ENCODE measurements at places on chromosomes 3 and 15.

DNA sequence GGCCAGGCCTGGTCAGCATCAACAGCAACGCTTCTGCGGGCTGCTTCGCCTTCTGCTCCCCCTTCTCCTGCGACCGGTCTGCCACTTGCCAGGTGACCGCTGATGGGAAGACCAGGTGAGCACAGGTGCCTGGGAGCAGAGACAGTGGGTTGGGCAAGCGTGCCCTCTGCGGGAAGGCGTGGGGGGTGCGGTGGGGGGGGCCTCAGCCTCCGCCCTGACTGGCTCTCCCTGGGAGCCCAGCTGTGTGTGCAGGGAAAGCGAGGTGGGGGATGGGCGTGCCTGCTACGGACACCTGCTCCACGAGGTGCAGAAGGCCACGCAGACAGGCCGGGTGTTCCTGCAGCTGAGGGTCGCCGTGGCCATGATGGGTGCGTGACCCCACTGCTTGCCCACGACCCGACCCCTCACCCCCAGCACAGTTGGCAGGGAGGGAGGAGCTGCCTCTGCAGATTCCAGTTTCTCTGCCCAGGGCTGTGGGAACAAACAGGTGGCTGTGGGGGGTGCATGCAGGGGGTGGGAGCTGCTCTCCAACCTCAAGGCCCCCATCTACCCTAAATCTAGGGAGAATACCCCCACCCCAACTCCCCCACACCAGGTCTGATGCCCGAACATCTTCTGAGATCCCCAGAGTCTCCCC is 8.8 kb downstream of the STAB1 start:
- no peak for DNase-seq

DNA sequence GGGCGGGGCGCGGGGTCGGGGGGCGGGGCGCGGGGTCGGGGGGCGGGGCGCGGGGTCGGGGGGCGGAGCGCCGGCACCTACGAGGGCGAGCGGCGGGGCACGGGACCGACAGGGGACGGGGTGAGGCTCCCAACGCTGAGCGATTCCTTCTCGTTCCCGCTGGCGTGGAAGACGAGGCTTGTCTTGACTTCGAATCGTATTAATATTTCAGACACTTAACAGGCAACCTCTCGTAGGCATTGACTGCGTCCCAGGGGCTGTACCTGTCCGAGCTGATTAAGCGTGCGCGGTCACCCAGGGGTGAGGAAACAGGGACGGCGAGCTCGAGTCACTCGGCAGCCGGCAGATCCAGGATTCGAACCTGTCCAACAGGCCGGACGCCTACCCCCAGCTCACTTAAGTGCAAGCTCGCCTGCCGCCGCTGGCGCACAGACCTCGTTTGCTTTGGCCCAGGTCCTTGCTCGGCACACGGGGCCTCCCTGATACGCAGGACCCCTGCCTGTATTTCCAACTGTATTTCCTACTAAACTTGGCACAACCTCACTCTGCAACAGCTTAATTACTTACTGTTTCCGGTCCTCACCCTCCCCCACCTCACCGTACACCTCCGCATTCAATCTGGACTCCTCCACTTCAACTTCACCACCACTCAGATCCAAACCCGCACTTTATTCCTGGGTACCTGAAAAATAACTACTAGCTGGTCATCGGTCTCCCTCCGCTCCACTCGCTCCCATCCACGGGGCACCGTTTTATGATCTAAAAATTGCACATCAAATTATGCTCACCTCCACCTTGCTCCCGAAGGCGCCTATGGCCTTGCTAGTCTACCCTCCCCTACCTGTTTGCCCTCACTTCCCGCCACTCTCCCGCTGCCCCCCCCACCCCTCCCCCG is 722 bp upstream of the ZXDC start:
- DNase-seq: peak; percentile 52

DNA sequence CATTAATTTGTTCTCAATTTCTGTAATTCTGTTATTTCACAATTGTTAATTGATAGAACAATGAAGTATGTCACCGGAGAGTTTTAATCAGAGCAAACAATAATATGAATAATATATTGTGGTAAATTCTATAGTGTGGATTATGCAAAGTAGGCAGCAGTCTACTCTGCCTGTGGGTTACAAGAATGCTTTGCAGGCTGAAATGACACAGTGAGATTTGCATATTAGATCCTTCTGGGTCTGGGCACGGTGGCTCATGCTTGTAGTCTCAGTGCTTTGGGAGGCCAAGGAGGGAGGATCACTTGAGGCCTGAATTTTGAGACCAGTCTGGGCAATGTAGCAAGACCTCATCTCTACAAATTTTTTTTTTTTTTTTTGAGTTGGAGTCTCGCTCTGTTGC is 12.5 kb downstream of the COPG1 start:
- peak; percentile 66 for DNase-seq

DNA sequence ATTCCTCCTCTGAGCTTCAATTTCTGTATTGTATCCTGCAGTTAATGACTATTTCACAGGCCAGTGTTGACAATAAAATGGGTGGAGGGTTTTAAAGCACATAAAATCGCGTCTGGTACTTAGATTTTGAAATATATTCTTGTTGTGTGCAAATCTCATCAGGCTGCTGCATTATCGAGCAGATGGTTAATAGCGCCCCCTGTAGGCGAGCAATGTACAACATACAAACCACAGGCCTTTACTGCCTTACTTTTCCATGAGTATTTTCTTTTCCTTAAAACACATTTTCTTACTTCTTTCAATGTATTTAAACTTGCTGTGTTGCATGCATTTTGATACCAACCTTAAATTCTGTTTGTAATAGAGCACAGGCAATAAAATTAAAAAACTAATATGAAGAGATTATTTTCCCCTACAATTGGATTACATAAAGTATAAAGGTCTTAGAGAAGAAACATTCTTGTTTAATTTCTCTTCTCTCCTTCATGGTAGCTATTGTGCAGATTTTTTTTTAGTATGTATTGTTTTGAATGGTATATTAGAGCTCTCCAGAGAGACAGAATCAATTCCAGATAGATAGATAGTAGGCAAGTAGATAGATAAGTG is 608.4 kb downstream of the CADM2 start:
- DNase-seq: peak; percentile 9

DNA sequence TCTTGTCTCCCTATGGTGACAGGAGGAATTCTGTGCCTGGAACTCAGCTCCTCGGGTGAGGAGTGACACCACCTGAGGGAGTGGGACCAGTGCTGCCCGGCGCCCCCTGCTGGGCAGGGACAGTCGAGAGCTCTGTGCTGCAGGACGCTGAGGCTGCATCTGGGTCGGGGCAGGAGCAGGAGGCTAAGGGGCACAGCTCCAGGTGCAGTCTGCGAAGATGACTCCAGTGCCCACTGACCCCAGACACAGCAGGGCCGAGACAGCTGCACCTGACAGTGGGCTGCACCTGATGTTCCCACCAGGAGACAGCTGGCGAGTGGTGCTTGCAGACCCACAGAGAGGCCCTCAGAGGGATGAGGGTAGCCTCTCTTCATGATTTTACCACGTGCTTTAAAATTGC is 152.9 kb downstream of the ATP10A start:
- DNase-seq: no peak

DNA sequence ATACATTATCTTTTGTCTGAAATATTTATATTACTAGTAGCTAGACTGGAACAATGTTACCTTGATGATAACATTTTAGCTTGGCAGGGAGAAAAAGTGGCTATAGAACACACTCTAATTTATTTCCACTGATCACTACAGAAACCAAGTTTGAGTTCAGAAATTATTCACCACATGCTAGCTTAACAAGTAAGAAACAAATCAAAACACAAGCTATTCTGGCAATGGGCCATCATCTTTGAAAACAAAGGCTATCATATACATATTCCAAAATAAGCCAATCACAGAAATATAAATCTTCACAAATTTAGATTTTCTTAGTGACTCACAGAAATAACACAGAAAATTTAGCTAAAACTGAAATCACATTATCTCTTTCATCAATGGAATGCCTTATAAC is 17.1 kb downstream of the AQR start:
- DNase-seq: no peak

DNA sequence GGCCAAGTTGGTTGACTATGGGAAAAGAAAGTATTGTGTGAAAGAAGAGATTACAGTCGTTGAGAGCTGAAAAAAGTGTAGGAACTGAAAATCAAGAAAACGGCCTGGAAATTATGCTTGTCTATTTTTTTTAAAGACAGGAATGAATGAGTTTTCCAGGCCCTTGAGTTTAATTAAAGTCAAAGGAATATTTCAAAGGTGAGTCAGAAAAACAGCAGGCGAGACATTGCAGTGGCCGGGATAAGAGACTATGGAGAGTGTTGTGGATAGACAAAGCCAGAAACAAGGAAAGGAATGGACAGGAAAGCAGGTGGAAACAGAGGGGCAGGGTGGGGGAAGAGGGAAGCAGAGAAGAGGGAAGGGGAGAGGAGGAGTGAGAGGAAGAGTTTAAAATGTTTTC is 275.1 kb upstream of the LRTM1 start:
- DNase-seq: no peak

DNA sequence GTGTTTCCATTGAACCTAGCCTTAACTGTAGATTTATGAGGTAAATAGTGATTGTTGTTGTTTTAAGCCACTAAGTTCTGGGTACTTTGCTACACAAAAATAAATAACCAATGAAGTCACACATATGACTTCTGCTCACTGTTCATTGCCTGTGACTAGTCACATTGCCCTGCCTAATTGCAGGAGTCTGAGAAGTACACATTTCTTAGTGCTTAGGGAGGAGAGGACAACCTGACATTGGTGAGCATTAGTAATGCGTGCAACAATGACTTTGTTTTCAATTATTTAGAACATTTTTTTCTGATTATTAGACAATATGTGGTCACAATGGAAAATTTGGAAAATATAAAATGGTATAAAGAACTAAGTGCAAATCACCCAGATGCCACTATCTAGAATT is 133.2 kb upstream of the DAZL start:
- no peak for DNase-seq

DNA sequence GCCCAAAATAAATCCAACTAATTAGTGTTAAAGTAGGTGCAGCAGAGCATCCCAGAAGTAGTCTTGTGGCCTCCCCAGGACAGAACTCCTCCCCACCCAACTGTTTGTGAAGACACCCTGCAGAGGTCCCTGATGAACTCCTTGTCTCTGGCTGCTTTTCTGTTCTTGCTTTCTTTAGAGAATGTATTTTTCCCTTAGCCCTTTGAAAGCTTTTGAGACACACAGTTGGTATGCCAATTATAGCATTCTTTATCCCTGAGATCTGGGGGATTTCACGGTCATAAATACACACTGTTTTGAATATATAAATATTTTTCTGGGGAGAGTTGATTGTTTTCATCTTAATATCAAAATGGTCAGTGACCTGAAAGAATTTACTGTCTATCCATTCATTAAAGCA is 9.8 kb downstream of the TFG start:
- DNase-seq: no peak

- no peak for DNase-seq
Observed at GRCh38 chr3:134291319-134292254, 40.9 kb upstream of the RYK start.

GRCh38 chr3:177295116-177295515 is 97.8 kb upstream of the TBL1XR1 start:
- DNase-seq: no peak

DNA sequence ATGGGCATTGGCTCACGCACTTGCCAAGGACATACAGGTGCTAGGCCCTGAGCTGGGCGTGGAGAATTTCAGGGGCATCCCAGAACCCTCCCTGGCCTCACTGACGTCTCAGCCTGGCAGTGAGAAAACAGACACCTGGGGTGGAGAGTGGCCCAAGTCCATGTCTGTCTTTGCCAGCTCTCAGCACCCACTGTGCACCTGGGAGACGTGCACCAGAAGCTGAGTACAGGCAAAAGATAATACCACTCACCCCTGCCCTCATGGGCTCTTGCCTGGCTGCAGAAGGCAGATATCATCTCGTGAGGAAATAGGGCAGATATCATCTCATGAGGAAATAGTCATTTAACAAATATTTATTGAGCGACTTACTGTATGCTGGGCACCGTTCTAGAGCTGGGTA is 8.0 kb downstream of the LOXL1 start:
- DNase-seq: no peak

DNA sequence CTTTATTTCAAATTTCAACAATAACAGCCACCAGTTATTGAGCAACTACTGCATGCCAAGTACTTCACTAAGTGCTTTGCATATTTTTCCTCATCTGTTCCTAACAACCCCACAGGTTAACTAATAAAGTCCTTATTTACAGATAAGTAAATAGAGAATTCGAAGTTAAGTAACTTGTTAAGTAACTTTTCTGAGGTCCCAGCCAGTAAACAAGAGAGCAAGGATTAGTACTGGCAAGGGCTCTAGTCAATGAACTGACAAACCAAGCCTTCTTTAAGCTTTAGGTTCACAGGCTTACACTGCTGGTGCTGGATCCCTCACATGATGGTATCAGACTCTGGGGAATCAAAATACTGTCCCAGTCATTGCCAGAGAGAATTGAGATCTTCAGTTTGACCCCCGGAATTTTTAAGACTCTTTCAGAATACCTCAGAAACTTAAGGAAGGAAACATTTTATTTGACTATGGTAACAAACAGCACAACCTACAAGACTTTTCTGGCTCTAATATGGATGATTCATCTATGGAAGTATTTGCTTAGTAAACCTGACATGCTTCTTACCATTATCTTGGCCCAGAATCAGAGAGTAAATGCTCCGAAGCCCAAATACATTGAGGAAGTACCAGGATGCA is 16.5 kb downstream of the EMC3 start:
- DNase-seq: no peak

- DNase-seq: peak; percentile 52
Observed at GRCh38 chr15:58432401-58432800, 610 bp downstream of the LIPC start.

GRCh38 chr3:186456731-186457191 is 87.4 kb downstream of the CRYGS start:
- no peak for DNase-seq

DNA sequence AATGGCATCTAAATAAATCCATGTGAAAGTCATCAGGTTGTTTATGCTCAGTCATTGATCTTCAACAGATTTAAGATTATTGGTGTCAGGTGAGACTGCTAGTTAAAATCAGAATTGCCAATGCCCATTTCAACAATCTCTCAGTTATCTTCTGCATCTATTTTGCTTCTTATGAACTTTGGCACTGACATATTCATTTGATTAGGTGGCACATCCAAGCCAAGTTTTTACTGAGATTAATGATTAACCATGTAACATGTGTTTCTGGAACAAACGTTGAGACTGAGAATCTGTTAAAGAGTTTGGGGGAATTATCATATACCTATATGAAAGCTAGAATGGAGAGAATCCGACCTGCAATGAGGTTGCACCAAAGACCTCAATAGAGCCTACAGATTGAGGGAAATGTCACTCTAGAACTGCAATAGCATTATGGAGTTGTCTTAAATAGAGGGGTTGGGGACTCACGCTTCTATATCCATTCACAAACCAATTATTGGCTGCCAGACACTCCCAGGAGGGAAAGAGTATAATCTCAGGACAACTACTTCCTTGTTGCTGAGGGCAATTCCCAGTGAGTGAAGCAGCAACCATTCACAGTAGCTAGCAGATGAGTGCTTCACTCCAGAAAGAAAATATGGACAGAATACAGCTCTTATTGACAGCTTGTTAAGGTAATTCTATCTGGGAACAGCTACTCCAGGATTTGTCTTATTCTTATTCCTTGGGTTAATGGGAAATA is 891.3 kb downstream of the SQOR start:
- DNase-seq: peak; percentile 4
